ENCODE measurements at places on chromosomes 16 and 17.
A peak's percentile ranks its signal among the peaks of the same experiment; 100 is the strongest.

DNA sequence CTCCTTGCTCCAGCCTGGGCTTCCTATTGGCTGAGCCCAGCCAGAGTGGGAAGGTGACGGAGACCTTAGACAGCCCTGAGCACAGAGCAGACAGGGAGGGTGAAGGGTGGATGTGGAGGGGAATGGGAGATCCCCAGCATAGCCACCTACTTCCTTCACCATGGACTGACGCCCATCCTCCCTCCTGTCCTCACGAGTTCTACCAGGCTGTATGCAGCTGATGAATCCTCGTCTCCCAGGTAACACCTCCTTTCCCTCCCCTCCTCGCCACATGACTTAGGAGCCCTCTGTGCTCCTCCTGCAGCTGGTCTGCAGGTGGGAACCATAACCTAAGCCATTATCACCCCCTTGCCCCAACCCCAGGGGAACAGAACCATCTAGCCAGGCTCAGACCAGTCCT lies 9.0 kb upstream of the CRHR1 start:
- DNase-seq = no peak

DNA sequence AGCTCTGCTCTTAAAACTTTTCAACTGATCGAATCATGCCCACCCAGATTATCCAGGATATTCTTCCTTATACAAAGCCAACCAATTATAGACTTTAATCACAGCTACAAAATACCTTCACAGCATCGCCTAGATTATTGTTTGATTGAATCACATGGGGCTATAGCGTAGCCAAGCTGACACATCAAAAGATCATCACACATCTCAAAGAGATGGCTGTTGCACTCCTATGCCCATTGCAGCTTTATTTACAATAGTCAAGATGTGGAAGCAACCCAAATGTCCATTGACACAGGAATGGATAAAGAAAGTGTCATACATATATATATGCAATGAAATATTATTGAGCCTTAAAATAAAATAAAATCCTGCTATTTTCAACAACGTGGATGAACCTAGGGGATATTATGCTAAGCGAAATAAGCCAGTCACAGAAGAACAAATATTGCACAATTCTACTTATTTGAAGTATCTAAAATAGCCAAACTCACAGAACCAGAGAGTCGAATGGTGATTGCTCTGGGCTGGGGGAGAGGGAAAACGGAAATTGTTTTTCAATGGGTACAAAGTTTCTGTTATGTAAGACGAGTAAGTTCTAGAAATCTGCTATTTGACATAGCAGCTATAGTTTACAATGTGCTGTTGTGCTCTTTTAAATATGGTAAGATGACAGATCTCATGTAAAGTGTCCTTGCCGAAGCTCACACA lies 60.9 kb upstream of the ERCC4 start:
- no peak for DNase-seq

GRCh38 chr17:39634384-39634871 lies 2.5 kb upstream of the STARD3 start:
- DNase-seq = no peak

DNA sequence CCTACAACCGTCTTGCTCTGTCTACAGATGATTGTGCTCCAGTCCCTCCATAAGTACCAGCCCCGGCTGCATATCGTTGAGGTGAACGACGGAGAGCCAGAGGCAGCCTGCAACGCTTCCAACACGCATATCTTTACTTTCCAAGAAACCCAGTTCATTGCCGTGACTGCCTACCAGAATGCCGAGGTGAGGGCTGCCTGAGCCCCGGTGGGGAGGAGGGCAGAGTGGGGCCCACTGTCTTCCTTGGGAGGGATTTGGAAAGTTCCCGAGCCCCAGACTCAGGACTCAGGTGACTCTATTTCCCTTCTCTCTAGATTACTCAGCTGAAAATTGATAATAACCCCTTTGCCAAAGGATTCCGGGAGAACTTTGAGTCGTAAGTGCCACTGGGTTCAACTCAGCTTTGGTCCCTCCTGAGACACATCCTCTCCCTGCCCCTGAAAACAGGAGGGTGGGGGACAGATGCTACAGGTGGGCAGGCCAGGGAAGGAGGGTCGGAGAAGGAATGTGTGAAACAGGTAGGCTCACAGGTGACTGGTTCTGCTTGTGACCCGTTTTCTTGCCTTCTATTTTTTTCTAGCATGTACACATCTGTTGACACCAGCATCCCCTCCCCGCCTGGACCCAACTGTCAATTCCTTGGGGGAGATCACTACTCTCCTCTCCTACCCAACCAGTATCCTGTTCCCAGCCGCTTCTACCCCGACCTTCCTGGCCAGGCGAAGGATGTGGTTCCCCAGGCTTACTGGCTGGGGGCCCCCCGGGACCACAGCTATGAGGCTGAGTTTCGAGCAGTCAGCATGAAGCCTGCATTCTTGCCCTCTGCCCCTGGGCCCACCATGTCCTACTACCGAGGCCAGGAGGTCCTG lies 11.4 kb downstream of the TBX21 start:
- no peak for DNase-seq

GRCh38 chr17:49343273-49343672 lies 18.8 kb downstream of the ZNF652 start:
- DNase-seq = no peak

GRCh38 chr16:1474796-1475551 lies at the start of gene CLCN7:
TSS of gene CLCN7 (minus strand) at chr16:1475028. CDS start at chr16:1474974, 54 bp downstream.
- DNase-seq = peak; percentile 95

- DNase-seq = no peak
Measured at GRCh38 chr17:2190014-2190413, 113.6 kb downstream of the SMG6 start.

DNA sequence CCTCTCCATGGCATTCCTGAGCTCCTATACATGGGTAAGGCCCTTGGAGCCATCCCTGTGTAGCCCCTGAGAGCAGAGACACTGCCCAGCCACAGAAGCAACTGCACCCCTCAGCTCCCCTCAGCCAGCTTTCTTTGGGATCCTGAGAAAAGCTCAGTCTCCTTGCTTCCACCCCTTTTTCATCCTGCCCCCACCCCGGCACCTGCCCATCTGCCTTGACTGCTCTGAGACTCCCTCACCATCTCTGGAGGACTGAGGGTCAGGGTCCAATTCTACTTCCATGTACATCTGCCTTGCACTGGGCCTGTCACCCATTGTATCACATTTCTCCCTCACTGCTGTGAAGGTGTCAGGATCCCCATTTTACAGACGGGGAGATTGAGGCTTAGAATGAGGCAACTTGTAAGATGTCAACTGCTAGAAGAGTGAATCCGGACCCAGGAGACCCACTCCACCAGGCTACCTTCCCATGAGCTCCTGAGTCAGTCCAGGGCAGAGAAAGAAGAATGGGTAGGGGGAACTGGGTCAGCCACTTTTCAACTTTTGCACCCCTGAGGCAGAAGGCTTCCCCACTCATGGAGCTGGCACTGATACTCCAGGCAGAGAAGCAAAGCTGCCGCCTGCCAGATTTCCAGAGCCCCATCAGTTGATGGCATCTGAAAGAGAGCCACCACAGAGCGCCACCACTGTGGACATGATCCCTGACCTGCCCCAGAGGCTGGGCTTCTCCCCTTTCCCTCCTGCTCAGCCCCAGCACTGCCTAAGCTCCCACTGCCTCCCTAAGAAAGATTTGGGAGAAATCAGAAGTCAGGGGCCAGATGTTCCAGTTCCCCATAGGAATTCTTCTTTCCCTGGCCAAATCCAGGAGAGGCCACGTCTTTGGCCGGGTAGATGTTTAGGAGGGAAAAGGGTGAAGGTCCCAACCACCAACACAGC lies 135.4 kb downstream of the TMEM132E start:
- DNase-seq = no peak

DNA sequence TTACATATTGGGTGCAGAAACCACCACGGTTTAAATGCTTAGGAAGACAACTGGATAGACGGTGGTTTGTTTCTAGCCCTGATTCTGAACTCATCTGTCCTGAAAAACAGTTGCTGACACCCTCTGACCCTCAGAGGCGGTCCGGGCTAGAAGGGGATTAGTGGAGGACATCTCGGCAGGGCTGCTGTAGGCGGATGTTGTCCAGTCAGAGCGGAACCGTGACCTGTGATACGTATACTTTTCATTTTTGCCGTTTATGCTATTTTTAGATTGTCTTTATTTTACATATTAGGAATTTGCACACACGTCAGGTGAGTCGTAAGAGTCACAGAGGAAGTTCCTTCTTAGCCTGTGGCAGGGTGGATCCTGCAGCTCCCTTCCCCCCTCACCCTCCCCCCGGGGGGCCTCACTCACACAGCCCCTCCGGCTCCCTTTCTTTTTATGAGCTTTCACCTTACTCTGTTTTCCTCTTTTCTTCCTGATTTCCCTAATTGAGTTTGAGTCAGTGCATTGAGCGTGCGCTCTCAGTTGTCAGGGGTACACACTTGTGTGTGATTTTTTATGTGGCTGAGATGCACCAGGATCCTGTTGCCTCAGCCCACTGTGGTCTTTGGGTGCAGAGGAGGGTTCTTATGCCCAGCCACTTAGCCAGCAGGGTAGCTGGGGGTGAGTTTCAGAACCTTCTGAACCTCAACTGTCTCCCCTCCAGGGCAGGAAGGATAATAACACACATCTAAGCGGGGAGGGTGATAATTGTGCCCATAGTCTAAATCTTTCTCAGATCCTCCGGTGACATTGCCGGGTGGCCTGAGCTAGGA lies 211.1 kb upstream of the CHMP6 start:
- no peak for DNase-seq

DNA sequence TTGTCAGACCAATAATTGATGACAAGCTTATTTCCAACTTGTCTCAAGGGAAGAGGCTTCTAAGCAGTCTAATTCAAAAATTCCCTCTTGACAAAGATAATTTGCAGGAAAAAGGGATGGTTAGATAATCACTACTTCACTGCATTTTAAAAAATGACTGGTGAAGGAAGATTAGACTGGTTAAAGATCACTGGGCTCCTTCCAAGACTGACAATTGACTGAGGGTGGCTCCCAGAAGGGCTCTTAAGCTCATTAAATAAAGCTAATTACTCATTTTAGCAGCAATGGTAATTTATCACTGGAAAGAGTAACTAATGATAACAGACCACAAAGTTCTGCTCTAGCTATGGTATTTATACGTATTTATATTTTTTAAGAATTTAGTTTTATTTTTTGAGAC lies 4.4 kb upstream of the HEATR3 start:
- DNase-seq = no peak

- DNase-seq = no peak
Measured at GRCh38 chr17:16358394-16358793, 5.1 kb upstream of the CENPV start.

DNA sequence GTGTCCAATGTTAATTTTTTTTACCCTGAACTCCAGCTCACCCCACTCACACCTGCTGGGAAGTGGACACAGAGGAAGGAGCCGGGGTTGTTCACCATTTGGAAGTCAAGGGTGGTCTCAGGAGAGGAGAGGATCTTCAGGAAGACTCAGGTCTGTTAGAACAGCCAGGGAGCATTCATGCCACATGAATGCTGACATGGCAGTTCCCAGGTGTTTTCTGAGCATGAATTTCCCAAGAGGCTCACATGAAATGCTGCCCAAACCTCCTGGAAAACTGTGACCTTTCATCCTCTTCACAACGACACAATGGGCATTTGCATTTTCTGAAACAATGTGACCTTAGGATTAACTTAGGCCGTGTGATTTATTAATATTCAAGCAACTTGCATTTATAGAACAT lies 2409.2 kb downstream of the TP53TG3F start:
- DNase-seq = no peak

DNA sequence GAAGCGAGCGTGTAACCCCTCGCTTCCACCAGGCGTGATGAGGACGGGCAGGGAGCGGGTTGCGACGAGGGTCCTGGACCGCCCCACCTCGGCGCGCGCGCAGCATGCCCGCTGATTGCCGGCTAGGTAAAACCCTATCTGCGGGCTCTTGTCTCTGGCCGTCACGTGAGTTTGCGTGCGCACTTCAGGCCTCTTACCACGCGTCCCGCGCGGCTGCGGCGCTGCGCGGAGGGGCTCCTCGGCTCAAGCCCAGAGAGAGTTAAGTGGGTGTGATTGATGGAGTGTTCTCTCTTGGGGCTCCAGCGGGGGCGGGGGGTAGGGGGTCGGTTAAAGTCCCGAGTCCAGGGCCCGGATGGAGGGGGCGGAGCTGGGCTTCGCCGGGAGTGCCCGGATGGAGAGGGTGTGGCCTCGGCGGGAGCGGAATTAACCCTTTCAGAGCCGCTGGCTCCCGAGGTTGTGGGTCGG lies 7.9 kb downstream of the KDM6B start:
- peak; percentile 91 for DNase-seq

GRCh38 chr16:80974649-80975376 lies 31.9 kb downstream of the CMC2 start:
- DNase-seq = no peak

- DNase-seq = no peak
Measured at GRCh38 chr16:48681520-48681919, 71.5 kb upstream of the N4BP1 start.

DNA sequence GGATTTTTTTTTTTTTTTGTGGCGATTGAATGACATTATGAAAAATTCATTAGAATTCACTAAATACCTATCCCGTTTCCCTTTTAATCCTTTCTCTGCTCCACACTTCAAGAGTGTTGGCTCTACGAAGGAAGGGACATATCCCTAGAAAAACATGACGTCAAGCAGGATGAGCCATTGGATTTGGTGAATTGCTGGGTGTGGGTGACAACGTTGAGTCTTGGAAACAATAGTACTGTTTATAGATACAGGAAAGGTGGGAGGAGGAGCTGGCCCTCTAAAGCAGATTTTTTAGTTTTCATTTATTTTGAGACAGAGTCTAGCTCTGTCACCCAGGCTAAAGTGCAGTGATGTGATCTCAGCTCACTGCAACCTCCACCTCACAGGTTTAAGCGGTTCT lies 167.6 kb upstream of the FAM20A start:
- no peak for DNase-seq

- DNase-seq = no peak
Measured at GRCh38 chr17:58369214-58370031, 17.4 kb upstream of the SUPT4H1 start.

DNA sequence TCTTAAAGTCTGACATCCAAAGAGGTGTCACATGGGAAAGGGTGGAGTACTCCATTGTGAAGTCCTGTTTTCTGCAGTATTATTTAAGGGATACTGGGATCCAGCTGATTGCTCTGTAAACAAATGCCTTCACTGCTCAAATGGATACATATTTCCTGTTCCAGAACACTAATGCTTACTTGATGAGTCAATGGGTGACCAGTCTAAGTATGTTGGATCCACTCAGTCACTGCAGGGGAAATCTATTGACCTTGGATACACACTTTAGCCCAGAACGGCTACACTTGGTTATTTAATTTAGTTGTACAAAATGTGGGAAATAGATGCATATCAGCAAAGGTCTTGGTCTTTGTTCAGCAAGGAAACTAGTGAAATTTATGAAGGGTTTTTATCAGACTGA lies 261.4 kb downstream of the MAP2K4 start:
- DNase-seq = no peak

DNA sequence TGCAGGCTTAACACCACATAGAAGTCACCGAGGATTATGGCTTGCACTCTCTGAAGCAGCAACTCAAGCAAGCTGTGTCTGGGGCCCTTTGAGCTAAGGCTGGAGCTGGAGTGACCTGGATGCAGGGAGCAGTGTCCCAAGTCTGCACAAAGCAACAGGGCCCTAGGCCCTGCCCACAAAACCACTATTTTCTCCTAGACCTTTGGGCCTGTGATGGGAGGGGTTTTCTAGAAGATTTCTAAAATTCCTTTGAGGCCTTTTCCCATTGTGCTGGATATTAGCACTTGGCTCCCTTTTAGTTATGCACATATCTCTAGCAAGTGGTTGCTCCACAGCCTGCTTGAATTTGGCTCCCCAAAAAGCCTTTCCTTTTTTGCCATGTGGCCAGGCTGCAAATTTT lies 44.5 kb downstream of the KCNJ16 start:
- DNase-seq = no peak

All from lower lobe of right lung (tissue), 2 donors.